Activated CD4-positive, alpha-beta T cell treated with anti-CD3 and anti-CD28 coated beads for 24 hours (primary cell): ENCODE measurements at places on chromosomes 16 and 17.

DNA sequence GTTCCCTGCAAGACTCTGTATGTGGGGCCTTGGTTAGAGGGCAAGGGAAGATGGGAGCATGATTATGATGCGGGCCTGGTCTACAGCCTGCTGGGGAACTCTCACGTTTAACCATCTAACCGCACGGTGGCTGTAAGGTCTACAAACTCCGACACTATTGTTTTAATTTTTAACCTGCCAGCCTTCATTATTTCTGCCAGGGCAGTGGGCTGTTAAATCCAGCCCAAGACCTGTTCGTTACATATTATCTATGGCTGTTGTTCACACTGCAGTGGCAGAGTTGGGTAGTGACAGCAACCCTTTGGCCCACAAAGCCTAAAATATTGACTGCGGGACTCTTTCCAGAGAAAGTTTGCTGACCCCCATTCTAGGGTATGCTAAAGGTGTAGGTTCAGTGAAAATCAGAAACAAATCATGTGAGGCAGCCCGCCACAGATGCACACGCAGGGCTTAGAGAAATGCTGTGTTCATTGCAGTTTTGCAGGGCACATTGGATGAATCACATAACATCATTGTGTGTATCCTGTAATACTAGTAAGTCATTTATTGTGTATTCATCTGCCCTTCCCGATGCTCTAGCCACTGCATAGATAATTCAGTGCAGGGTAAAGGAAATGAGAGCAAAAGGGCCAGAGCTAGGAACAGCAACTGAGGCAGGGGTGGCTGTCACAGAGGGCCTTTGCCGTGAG lies 14.3 kb downstream of the SNX29 start:
- DNase-seq, result no peak

DNA sequence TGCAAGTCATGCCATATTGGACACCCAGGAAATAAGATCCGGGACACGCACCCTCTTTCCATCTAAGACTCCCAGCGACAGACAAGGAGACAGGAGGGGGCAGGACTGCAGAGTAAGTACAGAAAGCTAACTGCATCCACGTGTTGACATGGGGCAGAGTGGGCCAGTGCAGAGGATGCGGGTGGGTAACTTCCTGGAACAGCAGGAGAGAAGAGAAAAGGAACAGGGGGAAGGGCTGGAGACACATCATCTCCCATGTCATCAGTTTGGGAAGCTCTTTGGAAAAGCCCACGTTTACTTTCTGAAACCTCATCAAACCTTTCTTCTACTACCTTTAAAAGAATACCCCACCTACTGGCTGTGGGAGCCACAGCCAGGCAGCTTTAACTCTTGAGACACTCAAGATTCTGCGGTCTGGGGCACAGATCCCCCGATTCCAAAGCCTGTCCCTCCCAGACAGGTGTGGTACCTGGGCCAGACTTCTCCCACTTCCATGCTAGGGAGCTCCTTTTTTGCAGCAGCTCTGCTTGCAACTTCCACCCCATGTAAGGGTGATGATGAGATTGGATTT lies 273.5 kb upstream of the RPL38 start:
- DNase-seq, result no peak

DNA sequence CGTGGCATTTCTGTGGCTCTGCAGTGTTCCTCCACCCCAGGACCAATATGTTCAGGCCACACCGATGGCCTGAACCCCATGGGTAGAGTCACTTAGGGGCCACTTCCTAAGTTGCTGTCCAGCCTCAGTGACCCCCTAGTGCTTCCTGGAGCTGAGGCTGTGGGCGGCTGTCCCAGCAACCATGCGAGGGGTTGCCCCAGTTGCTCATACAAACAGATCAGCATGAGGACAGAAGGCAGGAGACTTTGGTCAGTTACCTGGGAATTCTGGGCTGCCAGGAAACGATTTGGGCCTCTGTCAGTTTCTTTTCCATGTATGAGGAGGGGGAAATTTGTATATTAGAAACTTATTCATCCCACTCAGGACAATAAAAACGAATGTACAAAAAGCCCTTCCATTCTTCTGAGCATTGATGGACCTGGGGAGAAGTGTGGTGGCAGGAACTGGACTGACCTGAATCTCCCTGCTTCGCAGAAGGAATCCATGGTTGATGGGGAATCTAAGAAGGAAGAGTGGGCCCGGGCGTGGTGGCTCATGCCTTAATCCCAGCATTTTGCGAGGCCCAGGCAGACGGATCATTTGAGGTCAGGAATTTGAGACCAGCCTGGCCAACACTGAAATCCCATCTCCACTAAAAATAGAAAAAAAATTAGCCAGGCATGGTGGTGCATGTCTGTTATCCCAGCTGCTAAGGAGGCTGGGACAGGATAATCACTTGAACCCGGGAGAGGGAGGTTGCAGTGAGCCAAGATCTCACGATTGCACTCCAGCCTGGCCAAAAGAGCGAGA lies 4.9 kb upstream of the IL32 start:
- DNase-seq, result no peak

DNA sequence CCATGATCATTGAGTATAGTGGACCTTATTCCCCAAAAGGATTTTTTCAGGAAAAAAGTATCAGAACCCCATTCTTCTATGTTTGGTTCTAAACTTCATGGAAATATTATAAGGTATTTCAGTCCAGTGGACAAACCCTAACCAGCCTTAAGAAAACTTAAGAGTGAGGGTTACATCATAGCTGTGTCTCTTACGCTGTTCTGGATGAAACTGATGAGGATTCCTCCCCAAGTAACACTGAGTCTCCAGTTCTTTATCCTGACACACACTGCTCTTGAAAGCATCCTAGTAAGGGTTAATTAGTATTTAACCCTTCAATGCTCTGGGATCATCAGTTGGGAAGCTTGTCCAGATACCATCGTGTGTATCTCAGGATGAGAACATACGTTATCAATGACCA lies 5.0 kb downstream of the LYRM1 start:
- no peak for DNase-seq

- DNase-seq, result no peak
Measured at GRCh38 chr17:74951065-74951464, 15.4 kb downstream of the OTOP3 start.

DNA sequence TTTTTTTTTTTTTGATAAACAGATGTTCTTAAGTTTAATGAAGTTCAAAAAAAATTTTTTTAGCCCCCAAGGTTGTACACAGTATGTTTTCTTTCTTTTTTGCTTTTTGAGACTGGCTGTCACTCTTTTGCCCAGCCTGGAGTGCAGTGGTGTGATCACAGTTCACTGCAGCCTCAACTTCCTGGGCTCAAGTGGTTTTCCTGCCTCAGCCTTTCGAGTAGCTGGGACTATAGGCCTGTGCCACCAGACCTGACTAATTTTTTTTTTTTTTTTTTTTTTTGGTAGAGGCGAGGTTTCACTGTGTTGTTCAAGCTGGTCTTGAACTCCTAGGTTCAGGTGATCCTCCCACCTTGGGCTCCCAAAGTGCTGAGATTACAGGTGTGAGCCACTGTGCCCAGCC lies 12.8 kb downstream of the ITGAE start:
- no peak for DNase-seq

DNA sequence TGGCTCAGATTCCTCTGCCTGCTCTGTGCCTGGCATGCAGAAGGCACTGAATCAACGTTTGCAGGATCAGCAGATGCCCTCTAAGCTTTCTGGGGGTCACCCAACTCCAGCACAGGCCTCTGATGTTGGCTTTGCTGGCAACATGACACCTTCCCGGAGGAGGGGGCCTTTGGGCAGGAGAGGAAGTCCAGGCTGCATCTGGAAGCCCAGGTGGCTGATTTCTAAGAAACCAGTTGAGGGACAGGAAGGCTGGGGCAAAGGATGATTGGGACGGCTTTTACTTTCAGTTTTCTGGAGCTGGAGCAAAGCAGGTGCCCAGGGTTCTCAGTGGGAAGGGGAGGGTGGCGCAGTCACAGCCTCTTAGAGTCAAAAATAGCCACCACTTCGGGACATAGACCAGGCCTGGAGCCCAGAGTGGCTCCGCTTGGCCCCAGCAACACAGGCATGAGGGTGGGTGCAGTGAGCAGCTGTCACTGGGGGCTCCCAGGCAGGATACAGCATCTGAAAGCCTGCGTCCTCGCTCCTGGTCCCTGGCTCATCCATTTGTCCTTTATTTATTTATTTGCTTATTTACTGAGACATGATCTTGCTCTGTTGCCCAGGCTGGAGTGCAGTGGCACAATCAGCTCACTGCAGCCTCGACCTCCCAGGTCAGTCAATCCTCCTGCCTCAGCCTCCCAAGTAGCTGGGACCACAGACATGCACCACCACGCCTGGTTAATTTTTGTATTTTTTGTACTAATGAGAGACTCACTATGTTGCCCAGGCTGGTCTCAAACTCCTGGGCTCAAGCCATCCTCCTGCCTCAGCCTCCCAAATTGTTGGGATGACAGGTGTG lies 15.1 kb downstream of the SOCS1 start:
- no peak for DNase-seq

DNA sequence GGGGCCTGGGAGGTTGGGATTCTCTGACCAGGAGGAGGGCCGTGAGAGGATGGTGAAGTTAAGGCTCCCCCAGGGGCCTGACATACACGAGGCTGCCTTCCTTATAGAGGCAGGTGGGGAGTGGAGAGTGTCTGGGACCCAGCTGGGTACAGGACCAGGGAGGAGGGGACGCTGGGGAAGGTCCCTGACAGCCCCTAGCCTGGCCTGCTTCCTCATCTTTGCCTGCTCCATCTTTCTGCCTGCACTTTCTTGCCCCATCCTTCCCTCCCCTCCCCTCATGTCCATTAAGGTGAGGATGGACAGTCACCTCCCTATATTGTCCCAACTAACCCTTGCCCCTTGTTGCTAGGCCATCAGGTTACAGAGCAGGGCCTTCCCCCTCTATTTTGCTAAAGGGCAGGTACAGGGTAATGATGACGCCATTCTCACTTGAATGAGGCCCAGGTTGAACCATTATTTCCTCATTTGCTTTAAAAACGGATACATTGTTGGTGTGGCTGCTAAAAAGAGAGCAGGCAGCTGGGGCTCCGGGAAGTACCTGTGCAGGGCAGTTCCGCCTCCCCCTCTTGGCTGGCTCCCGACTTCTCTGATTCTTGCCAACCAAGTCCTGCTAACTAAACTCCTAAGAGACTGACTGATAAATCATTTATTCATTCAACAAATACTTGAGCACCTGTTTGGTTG lies 1.3 kb downstream of the C17orf99 start:
- DNase-seq, result no peak

DNA sequence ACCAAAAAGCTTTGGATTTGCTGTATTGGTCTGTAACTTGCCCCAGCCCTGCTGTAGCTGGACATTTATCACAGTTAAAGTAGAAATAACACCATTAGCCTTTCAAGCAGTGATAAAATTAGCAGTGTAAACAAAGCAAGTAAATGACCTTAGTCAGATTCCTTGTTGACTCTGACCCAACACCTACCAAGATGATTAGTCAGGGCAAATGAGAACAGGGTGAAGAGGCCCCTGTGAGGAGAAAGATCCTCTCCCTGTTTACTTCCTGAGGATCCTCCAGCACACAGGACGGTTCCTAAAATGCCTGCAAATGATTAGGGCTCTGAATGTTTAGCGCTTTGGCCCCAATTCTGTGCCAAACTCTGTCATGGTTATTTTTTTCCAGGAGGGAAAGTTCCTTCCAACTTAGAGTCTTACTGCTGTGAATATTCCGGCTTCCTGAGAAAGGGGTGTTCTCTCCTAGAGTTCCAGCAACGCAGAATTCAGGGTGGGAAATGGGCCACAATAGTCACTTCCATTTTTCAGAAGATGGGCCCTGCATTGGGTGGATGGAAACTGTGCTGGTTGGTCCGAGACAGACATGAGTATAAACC lies 259.0 kb upstream of the MYOCD start:
- no peak for DNase-seq

DNA sequence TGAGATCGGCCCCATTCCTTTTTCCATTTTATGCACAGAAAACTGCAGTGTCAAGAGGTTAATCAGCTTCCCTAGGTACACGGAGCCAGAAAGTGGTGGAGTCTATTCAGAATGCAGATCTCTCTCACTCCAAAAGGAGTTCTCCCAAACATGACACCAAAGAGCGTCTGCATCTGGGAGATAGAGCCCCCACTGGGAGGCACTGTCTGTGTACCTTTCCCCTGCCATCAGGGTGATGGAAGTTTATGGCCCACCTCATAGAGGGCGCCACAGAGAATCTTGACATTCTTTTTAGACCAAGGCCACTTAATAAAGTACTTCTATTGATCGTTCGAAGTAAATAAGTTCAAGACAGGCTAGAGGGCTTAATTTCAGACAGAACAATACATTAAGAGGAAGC lies 493.7 kb upstream of the ERCC4 start:
- no peak for DNase-seq

- DNase-seq, result no peak
Measured at GRCh38 chr16:73124665-73125375, 76.9 kb upstream of the ZFHX3 start.
